Right renal pelvis (tissue), 4 donors: ENCODE measurements at places on chromosomes 1 and 21. TPM values are rescaled to one million over a fixed set of nuclear protein-coding genes. Genes with fewer than 3 reads are reported as not detected.

- DNase-seq: no peak
Measured at GRCh38 chr1:48333316-48333715, 110.8 kb downstream of the SLC5A9 start.

DNA sequence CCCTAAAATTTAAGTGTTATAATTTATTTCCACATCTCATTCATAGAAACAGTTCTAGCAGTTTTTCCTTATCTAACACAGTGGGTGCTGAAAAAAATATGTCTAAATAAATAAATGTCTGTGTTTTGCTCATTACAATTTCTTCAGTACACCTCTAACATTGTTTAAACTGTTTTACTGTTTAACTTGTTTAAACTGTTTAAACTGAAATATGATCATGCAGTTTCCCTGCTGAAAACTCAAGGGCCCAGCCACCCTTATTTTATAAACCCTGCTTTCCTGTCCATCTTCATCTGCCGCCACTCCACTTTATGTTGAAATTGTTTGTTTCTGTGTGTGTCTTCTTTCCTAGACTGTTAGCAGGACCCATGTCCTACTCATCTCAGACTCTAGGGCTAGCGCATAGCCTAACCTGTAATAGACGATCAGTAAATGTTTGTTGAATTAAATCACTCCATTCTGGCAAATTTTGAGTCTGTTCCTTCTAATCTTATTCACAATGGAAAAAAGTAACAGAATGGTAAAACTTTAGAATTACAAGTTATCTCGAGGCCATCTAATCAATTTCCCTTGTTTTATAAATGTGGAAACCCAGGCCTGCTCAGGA, 9.4 kb upstream of the PIK3C2B start:
- no peak for DNase-seq

DNA sequence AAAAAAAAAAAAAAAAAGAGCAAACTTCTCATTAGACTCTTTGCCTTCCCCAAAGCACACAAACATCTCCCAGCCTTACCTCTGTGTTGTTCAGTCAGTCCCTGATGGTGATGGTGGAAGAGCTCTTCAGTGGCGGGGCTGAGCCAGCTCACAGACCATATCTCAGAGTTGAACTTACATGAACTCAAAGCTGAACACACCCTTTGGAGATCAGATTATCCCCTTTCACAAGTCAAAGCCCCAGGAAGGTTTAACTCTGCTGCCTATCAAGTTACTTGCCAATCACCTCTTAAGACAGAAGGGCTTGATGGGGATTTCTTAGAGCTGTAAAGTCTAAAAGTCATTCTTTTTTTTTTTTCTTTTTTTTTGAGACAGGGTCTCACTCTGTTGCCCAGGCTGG, 55.2 kb upstream of the L1TD1 start:
- no peak for DNase-seq

DNA sequence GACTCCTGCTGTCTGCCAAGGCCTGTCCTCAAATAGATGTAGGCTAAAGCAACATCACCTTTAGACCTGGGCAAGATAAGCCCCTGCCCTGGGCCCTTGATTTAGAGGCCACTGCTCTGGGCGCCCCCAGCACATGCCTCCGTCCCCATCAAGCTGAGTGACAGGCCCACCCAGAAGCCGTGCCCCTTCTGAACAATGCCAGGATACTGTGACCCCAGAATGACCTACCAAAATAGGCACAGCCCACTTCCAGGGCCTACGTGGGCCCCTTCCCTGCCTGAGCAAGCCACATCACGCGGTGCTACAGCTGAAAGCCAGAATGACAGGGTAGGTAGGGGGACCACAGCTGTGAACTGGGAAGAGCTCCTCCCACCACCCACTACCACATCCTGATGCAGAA, 24.7 kb upstream of the BECN2 start:
- no peak for DNase-seq

- no peak for DNase-seq
Measured at GRCh38 chr1:17597651-17598050, 58.2 kb downstream of the ARHGEF10L start.

The GCSAML gene
- 0.61 TPM for polyA plus RNA-seq

The SETSIP gene
- polyA plus RNA-seq: 0.50 TPM

The RASAL2 gene
- polyA plus RNA-seq: 17.6 TPM

The WDR64 gene
- 0.25 TPM for polyA plus RNA-seq

The KCNJ10 gene
- 32.6 TPM for polyA plus RNA-seq

The MINDY1 gene
- 39.0 TPM for polyA plus RNA-seq
